ENCODE measurements at places on chromosomes 1 and 21.

DNA sequence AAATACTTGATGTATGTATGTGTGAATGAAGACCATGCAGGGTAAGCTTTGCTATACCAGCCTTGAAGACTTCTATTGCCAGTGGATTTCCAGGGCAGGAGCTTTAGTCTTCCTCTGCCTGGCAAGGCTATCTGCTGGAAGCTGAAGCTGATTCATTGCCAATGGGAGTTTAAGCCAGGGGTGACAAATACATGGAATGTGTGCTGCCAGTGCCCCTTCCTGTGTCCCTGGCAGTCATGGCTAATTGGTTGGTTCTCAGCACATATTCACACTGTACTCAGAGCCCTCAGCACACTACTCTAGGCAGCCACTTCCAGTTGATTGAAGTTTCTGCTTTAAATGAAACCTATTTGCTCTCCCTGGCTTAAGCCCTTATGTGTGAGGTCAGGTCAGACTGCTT lies 1.5 kb downstream of the ZSCAN20 start:
- DNase-seq = no peak

DNA sequence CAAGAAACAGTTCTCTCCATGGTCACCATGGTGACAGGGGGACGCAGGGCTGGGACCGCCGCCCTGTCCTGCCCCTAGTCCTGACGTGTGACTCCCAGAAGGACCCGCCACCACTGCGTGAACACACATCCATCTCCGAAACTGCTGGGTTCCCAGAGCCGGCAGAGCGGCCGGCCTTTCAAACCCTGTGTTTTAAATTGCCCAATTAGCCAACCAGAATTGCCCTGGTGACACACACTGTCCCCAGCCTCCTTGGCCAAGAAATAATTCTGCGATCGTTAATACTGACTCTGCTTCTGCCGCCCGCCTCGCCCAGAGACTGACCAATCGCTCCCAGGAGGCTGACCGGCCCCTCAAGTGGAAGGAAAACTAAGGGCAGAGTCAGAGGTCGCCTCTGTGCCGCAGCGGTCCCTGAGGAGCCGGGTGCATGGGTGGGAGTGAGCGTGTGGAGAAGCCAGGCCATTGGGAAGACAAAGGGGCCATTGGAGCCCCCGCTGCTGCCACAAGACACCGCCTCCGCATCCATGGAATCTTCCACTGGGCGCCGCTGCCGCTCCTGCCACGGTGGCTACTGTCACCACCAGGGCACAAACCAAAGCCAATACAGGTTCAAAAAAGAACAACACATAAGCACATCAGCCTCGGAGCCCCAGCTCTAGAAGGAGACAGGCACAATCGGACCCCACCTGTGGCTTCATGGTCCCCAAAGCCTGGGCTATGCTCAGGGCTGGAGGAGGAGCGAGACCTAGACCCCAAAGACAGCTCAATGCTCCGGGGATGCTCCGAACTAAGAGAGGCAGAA lies 273.2 kb downstream of the NPHP4 start:
- no peak for DNase-seq

DNA sequence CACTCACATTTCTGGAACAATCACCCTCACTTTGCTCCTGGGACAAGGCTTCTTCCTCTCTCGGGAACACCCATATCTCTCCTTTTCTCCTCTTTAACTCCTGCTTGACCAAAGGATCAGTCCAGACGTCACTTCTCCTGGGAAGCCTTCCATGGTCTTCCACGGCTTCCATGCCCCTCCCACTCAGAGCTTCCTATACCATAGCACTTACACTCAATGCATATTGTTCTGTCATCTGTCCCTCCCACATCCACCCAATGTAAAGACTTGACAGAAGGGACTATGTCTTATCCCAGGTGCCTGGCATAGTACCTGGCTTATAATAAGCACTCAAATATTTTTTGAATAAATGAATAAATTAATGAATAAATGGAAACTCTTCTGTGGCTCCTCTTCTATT lies 28.2 kb downstream of the CD34 start:
- no peak for DNase-seq

DNA sequence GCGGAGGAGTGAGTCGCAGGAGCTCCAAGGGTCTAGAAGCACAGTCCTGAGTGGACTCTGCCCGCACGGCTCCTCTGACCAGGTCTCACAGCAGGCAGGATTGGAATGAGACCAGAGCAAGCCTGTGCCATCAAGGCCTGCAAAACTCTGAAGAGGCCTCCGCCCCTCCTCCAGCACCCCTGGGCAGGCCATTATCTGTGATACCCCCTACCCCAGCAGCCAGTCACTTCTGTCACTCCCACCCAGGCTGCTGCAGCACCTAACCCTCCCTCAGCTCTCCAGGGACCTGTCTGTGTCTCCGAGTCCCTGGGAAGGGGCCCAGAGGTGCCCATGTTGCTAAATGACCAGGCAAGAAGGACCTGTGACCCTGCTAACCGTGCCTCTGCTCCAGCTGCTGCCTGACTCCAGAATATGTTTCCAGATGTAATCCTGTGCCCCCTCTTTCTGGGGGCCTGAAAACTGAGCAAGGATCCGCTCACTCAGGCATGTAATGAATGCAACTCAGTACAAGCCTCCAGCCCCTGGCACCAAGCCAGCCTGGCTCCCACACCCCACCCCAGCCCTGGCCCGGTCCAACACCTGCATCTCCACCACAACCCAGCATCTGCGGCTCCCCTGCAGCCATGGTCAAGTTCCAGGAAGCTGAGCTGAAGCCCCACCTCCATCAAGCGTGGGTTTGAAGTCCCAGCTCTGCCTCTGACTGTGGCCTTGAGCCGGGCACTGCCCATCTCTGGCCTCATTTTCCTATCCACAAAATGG lies 22.1 kb upstream of the COL16A1 start:
- DNase-seq = peak; percentile 24

- no peak for DNase-seq
These were observed 101.9 kb downstream of the RAVER2 start for GRCh38 chr1:64846573-64847430.

- DNase-seq = peak; percentile 70
These were observed 67.8 kb downstream of the RNF220 start for GRCh38 chr1:44472620-44473525.
